ENCODE measurements at places on chromosomes 6 and 20.

DNA sequence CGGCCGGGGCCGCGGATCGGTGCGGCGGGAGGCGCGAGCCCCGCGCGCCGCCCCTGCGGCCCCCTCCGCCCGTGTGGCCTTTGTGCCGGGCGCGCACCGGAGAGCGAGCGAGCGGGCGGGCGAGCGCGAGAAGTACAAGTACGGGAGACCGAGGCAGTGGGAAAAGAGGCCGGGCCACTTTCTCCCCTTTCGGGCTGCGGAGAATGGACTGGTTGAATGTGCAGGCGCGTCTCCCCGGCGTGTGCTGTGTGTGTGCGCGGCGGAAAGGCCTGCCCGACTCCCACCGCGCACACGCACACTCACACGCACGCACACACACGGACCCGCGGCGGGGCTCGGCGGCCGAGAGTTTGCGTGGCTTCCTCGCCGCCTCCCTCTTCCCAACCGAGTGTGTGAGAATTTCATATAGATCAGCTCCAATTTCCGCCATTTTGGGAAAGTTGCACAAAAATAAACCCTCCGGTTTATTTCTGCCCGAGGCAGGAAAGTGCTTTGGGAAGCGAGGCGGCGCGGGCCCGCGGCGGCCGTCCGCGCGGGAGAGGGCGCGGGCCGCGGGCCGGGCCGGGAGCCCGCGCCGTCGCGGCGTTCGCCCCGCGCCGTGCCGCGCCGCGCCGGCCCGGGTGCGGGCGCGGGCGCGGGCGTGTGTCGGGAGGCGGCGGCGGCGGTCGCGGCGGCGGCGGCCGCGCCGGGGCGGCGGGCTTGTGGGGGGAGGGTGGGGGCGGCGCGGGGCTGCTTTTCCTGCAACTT is 1.1 kb downstream of the L3MBTL3 start:
- no peak for DNase-seq

- DNase-seq = no peak
Measured at GRCh38 chr6:116461331-116461931, at the start of gene CALHM6. CALHM6 (plus strand) TSS chr6:116461375; CDS start chr6:116461930, 555 bp downstream.

GRCh38 chr6:148166339-148166968 is 176.2 kb upstream of the SASH1 start:
- no peak for DNase-seq

DNA sequence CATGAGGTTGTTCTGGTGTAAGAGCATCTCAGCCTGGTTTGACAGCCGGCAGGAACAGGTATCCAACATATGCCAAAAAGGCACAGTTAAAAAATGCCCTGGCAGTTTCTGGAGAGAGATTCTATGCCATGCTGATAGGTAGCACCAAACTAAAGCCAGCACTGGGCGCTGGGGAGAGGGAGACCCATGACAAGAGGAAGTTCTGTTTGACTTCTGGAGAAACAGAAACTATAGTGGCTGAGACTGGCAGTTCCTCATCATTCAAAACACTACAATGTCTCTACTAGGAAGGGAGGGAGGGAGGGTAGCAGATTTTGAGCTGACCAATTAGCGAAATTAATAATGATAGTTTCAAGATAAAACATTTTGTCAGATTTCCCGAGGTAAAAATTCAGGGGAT is 174.1 kb downstream of the ADAT2 start:
- no peak for DNase-seq

DNA sequence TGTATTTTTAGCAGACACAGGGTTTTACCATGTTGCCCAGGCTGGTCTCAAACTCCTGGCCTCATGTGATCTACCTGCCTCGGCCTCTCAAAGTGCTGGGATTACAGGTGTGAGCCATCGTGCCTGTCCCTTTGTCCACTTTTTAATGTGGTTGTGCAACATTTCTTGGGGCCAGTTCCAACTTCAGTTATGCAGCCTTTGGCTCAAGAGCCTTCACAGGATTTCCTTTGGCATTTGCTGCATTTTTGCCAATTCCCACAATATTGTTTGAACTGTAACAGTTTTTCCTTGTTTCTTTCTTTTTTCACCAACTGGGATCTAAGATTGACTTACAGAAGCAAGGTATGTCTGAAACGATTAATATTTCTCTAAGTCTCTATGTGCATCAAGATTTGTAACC is 63.6 kb downstream of the EDN1 start:
- DNase-seq = no peak

DNA sequence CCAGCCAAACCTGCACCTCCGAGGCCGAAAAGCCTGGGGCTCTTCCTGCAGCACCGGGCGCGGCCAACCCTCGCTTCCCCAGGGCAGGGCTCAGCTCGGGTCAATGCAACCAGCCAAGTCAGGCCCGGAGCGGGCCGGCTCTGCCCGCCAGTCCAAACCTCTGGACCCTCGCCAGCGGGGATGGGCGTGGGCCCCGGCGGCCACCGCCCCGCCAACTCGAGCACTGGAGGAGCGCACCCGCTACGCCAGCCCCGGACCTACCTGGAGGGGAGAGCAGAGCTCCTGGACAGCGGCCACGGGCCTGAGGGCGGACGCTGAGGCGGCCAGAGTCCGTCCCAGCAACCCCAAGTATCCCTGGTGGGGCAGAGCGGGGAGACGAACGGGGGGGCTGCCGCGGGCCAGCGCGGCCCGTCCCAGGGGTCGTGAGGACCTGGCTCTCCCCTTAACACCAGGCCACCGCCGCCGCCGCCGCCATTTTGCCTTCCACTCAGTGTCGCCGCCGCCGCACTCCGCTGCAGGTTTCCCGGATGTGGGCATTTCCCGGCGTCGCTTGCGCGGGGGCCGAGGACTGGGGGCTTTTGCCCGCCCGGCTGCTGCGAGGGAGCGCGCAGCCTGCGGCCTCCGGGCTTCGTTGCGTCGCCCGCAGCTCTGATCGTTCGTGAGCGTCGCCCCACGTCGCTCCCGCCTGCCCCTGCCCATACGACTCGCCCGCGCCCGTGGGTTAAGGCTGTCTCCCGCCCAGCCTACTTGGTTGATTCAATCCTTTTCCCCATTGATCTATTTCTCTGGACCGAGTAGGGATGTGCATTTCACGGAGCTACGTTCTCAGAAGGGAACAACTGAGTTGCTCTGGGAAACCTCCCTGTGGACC is at the start of gene LATS1:
Gene LATS1 (minus strand): TSS at position 514 of the 871 bp plus-strand sequence. CDS start 15,975 bp downstream, outside the sequence.
- peak; percentile 59 for DNase-seq

DNA sequence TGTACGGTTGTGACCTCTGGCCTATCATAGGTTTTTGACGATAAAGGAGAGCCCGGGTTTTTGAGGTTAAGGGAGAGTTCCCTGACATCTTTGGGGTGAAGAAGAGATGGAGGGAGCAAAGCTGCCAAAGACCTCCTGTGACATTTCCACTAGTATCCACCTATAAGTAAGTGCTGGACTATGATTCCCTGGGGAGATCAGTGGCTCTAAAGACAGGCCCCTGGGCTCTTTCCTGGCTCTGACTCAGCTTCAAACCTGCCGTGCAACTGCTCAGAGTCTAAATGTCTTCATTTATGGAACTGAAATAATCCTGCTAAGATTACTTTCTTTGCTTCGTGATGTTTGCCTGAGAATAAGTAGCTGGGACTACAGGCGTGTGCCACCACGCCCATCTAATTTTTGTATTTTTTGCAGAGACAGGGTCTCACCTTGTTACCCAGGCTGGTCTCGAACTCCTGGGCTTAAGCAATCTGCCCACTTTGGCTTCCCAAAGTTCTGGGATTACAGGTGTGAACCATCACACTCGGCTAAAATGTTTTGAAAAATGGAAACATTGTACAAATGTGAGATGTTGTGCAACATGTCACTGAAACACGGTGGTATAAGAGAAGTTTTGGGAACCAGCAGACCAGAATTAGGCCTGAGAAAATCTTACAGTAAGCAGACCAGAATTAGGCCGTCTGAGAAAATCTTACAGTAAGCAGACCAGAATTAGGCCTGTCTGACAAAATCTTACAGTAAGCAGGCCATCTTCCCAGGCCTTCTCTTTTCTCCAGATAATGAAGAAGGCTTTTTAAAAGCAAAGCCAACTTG is 1.1 kb upstream of the PAQR8 start:
- no peak for DNase-seq

- peak; percentile 68 for DNase-seq
Measured at GRCh38 chr20:47150403-47151152, 205.9 kb downstream of the ZMYND8 start.

DNA sequence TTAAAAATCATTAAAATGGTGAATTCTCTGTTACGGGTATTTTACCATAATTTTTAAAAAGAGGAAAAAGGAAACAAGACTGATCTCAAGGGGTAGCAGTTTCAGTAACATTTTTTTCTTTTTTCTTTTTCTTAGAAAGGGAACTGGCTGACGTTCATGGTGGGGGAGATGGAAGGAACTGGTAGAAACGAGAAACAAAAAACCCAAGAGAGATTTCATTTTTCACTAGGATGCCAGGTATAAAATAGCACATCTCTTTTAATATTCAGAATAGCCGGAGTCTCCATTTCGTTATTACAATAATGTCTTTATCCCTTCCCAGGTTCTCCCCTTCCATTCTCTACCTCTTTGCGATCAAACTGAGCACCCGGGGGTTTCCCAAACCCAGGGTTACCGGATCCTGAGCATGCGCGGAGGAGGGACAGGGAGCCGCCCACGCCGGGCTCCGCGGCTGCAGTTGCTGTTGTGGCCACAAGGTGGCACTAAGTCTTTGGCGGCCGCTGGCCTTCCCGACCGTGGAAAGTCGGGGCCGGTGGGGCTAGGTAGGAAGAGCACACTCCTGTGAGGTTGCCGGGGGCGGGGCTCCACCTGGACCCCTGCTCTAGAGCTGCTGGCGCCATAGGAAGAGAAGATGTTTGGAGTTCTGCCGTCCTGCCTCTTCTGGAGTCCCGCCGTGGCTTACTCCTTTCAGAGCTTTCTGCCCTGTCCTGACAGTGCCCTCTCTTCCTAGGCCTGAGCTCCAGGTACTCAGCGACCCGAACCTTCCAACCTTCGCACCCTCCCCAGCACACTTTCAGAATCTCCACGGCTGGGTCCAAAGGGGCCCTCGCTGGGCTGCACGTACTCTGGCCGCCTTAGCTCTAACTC is 146.8 kb downstream of the SH3BGRL2 start:
- DNase-seq = peak; percentile 80

DNA sequence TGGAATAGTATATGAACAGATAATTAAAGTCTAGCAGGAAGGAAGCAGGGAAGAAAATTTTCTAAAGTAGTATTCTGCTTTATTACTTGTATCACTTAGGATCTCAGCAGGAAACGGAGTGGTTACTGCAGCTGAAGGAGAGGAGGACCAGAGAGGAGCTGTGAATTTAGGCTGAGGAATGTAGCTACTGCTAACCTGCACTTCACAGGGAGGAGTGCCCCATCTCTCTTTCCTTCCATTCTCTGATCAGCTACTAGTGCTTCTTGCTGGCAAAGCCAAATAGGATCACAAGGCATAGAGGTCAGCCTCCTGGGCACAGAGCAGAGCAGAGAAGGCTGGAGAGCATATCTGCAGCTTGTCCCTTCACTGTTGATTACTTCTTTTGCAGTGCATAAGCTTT is 205.3 kb upstream of the ASCC3 start:
- no peak for DNase-seq

- no peak for DNase-seq
Measured at GRCh38 chr6:108837236-108837971, 10.8 kb upstream of the ARMC2 start.

- no peak for DNase-seq
Measured at GRCh38 chr6:165976684-165977083, 191.0 kb downstream of the TBXT start.

GRCh38 chr20:25025091-25025861 is 32.7 kb downstream of the ACSS1 start:
- DNase-seq = no peak

GRCh38 chr6:3458706-3459421 is 2.0 kb upstream of the SLC22A23 start:
- DNase-seq = no peak

GRCh38 chr6:52995913-52996645 is 995 bp upstream of the GSTA4 start:
- DNase-seq = no peak

GRCh38 chr6:161436106-161436876 is 162.4 kb upstream of the AGPAT4 start:
- DNase-seq = no peak

DNA sequence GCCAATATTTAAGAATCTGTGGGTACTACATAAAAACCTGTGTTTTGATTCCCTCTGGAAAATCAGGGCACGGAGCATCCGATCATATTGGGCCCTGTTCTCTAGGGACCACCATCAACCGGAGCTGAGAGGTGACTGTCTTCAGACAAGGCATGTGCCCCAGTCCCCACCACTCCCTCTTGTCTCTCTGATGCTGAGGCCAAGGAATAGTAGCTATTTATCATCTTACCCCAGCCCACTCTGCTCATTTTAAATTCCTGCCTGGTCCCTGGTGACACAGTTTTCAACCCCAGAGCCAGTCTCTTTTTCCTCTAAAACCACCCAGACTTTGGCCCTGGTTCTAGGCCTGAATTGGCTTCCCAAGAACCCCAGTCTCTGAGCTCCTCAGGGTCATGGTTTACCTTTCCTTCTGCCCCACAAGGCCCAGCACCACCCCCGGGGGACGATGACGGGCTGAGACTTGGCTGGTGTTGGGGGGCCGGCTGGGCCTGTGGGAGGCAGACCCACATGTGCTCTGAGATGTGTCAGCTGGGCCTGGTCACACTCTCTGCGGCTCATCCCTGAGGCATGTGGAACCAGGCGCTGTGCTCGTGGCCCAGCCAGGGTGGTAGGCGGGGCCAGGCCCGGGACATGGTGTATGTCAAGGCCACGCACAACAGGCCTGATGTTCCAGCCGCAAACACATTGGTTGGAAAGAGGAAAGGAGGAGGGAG is 114.4 kb downstream of the CEBPB start:
- no peak for DNase-seq

GRCh38 chr20:50733644-50734349 is 2.4 kb downstream of the PARD6B start:
- DNase-seq = no peak

DNA sequence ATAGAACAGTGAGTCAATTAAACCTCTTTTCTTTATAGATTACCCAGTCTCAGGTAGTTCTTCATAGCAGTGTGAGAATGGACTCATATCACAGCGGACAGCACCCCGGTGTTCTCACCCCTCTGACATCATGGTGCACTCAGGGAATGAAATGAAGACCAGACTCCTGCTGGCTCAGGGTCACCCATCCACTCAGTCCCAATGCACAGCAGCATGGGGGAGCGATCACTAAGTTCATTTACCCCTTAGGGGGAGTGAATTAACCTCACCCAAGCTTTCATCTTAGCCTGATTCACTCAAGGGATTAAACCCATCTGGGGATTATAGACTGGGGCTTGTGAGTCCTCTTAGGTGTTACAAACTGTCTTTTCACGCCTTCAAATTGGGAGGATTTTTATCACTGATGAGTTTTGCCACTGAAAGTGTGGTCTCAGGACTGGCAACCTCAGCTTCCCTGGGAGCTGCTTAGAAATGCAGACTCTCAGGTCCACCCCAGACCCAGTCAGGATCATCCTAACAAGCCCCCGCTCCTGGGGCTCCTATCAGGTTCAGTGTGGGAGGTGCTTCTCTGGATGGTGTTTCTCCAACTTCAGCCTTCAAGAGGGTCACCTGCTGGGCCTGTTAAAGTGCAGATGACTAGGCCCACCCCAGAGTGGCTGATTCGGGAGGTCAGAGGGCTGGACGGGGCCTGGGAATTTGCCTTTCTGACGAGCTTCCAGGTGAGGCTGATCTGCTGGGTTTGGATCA is 44.3 kb upstream of the FRMD1 start:
- DNase-seq = no peak

DNA sequence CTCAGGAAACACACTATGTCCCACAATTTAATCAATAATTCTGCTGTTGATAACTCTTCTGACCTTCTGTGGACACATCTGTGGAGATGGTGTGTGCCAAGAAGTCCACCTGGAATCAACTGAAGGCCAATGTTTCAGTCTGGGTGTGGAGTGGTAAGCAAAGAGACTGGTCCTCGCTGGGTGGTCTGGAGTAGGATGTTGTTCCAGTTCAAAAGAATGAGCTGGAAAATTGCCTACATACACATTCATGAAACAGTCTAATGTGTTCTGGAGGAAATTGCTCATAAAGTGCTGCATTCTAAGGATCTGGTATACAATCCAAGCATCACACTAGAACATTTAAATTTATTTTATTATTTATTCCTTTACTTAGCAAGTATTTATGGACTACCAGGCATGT is 33.9 kb upstream of the TBX18 start:
- no peak for DNase-seq

All from H54 (cell line).